Stimulated activated CD8-positive, alpha-beta memory T cell treated with anti-CD3 and anti-CD28 coated beads, Interleukin-7, amount 100 ng/mL, for 1 hour (primary cell): ENCODE measurements at places on chromosomes 4 and X.

DNA sequence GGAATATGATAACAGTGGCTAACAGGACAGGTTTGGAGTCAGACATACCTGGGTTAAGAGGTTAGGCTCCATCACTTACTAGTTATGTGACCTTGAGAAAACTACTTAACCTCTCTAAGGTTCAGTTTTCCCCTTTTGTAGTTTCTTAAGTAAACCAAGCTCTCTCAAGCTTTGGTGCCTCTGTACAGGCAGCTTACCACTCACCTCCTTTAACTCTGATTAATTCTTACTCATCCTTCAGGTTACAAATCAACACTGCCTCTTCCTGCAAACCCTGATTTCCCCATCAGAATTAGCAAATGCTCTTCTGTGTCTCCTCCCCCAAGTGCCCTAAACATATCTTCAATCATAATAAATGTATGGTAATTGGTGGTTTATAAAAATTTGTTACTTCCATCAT is 3.5 kb upstream of the SERTM2 start:
- DNase-seq = no peak

DNA sequence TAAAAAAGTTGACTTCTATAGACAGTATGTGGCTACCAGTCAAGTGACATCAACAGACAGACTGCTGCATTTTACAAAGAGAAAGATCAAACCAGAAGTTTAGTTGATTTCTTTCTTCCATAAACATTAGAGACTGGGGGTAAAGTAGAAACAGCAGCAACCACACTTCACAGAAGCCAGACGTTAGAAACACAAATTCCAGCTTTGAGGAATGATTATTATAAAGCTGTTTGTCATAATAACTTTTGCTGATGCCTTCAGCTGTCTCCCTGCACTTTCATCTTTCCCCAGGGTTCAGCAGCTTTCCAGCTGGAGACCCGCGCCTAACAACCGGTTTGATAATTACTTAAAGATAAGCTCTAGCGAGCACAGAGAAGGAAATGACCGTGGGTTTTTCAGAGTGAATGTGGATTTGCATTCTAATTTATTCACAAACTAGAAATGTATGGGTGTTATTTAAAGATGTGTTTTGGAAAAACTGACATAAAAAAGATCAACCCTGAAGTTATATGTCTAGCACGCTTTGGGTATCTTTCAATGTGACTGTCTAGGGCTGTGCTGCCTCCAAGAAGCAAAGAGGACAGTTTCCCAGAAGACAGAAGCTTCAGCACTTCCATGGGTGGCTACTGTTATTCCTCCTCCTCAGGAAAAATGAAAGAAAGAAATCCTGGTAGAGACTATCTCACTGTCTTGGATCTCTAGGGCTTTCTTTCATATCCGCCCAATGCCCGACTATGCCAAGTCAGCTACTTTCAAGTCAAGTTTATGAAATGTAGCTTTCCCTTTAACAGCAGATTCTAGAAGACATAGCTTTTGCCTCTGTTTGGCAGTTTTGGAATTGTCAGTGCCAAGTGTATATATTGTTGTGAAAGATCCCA is 15.0 kb upstream of the ENAM start:
- DNase-seq = no peak

DNA sequence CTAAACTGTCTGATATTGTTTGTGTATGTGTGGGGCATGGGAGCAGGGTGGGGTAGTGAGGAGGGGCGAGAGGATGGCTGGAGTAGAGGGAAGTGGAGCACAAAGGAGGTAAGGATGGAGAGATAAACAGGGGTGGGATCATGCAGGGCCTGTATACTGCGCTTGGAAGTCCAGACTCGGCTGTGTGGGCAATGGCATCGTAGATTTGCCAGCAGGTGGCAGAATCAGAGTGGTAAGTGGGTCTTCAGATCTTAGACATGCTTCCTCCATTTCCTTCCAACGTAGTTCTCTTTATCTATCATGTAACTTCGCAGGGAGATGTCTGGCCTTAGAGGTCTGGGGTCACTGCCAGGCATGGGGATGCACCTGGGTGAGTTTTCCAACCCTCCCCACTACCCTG is 155.5 kb downstream of the PDGFRA start:
- no peak for DNase-seq

- no peak for DNase-seq
Measured at GRCh38 chrX:15150586-15150985, 119.3 kb downstream of the ASB9 start.

DNA sequence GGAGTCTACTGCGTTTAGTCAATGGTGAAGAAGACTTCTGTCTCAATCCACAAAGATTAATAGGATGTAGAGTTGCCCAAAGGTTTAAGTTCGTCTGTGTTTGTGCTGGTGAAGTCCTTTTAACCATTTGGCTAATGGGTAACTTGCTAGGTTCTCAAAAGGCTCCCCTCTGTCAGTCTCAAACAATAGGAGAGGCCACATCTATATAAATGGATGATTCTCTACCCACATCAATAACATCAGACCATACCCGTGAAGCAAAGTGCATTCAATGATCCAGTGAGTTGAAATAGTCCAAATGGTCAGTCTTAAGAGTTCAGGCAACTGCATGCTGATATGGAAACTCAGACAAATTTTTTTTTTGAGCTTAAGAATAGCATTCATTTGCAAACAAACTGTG is 28.1 kb downstream of the RS1 start:
- no peak for DNase-seq

GRCh38 chr4:147968641-147969040 is 236.8 kb downstream of the ARHGAP10 start:
- DNase-seq = no peak

- DNase-seq = no peak
Measured at GRCh38 chrX:65871671-65872311, 168.1 kb downstream of the VSIG4 start.

- no peak for DNase-seq
Measured at GRCh38 chr4:131370846-131371245, 1778.2 kb upstream of the PCDH10 start.

DNA sequence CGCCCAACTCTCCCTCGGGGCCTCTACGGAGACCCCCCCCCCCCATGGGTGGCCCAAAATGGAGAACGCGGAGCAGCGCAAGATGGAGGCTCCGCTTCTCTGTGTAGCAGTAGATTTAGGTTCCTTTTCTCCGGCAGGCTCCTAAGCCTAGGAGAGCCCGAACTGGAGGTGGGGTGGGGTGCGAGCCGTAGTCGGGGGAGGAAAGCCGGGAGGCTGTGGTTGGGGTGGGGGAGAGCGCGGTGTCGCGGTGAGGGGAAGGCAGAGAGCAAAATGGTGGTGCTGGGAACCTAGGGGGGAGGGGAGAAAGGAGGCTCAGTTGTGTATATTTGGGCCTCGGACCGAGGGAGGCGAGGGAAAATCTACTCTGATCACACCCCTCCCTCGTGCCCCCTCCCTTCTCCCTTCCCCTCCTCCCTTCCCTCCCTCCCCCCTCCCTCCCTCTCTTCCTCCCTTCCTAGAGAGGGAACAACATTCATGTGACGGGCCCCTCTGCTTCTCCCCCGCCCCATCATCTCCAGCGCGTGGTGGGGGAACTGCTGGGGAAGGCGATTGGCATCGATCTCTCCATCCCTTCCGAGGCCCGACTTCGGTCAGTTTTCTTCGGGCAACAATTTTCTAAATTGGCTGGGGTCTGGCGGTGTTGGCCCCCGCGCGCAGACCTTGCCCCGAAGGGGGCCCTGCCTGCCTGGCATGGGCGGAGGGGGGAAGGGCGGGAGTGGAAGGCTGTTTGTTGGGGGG is at the start of gene STAG2:
Gene STAG2, plus strand, starts transcription at position 439 of the 738 bp plus-strand sequence. CDS start 60,922 bp downstream, outside the sequence.
- DNase-seq = no peak

DNA sequence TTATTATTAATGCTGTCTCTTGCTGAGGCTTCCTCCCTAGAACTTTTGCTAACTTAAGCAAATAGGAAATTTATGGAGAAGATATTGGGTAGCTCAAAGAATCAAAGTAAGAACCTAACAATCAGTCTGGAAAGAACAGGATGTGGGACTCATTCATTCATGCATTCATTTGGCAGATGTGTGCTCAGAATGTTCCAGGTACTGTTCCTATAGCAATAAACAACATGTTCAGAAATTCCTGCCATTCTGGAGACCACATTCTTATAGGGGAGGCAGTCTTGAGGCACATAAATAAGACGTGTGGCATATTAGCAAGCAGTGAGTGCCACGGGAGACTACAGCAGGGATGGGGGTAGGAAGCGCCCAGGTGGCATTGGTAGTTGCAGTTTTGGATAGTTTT is 5.0 kb downstream of the GRK4 start:
- no peak for DNase-seq

DNA sequence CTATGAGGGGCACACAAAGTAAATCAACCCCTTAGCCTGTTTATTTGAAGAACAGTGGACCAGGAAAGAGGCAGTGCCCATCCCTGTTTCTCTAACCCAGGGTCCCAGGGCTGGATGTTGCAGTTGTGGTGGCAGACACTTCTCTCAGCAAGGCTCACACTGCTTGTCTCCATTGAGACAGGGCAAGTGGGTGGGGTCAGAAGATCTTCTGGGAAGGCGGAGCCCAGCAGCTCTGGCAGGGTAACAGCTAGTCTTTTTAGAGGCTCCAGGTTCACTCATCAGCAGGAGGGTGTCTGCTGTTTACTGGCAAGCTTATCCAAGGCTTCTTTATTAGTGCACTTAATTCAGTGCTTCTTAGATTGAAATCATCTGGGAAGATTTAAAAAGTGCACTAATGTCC is 659.8 kb upstream of the DIPK2B start:
- no peak for DNase-seq

DNA sequence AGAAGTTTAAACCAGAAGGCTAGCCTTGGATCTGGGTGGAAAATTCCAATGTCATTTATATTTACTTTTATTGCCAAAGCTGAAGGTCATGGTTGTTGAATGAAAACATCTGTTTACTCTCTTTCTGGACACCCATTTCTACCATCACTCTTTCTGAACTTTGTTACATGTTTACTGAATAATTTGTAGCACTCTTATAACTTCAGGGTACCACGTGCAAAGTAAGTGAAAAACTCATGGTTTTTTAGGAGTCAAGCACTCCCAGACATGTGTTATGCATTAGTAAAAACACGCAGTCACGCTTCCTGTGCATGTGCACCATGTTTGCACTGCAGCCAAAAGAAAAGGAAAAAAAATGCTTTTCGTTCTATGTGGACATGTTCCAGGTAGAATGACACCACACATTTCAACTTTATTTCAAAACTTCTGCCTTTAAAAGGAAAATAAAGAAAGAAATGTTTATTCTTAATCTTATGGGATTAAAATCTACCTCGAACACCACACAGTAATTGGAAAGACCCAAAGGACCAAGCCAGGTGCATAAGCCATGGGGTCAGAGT is 31.4 kb upstream of the ADH1C start:
- DNase-seq = no peak

- DNase-seq = no peak
Measured at GRCh38 chr4:184112006-184112550, 105.6 kb downstream of the ENPP6 start.

GRCh38 chr4:6298035-6298434 is 28.4 kb downstream of the WFS1 start:
- DNase-seq = no peak

- DNase-seq = no peak
Measured at GRCh38 chrX:119325456-119325855, 73.7 kb upstream of the SLC25A43 start.
